ENCODE measurements at places on chromosomes 12 and 14.

DNA sequence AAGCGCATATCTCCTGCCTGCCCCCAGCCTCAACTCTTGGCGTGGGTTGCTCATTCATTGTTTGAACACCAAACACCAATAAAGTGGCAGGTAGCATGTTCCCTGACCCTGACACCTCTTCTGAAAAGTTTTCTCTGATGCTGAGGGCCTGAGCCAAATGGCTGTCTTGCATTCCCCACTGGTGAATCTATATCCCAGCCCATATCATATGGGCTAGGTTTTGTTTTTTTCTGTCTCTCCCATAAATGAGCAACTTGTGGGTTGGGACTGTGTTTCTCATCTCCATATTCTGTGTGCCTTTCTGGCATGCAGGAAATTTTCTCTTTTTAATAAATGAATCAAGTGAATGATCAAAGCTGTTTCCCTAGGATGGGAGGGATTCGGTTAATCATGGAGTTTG is 5.0 kb downstream of the MYO1A start:
- no peak for DNase-seq

- no peak for DNase-seq
These were observed 160.2 kb downstream of the PPM1H start for GRCh38 chr12:62774794-62775193.

DNA sequence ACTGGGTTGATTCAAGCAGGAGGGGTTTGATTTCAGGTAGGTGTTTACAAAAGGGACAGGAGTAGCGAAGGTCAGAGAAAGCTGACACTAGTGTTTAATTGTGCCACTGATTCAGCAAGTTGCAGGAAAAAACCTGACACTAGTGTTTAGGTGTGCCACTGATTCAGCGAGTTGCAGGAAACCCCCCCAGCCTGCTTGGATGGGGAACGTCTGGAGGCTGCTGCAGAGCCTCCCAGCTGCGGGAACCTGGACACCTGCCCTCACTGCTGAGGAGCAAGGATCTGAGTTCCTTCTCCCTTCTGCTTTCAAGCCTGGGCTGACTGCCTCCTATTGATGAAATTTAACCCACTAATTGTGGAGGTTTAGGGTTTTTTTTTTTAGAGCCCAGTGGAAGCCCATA is 84.2 kb downstream of the AVPR1A start:
- DNase-seq, result no peak

- no peak for DNase-seq
These were observed 22.1 kb downstream of the ZBTB42 start for GRCh38 chr14:104822821-104823615.

- no peak for DNase-seq
These were observed 665.2 kb upstream of the FLRT2 start for GRCh38 chr14:84864548-84865271.

All from COLO829 (cell line).